ENCODE measurements at places on chromosomes 12 and 14. TPM values are rescaled to one million over a fixed set of nuclear protein-coding genes. Genes with fewer than 3 reads are reported as not detected.

GRCh38 chr12:40056373-40056772 lies 49.5 kb downstream of the SLC2A13 start:
- DNase-seq: no peak

DNA sequence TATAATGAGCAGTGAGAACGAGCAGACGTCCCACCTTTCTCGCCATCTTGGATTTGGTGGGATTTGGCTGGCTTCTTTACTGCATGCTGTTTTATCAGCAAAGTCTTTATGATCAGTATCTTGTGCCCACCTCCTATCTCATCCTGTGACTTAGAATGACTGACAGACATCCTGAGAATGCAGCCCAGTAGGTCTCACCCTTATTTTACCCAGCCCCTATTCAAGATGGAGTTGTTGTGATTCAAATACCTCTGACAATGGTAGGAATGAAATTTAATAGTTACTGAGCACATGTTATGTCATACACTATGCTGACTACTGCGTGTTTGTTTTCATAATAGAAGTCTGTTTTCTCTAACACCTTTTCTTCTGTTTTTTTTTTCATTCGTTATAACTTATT lies 1.9 kb downstream of the TMTC3 start:
- no peak for DNase-seq

DNA sequence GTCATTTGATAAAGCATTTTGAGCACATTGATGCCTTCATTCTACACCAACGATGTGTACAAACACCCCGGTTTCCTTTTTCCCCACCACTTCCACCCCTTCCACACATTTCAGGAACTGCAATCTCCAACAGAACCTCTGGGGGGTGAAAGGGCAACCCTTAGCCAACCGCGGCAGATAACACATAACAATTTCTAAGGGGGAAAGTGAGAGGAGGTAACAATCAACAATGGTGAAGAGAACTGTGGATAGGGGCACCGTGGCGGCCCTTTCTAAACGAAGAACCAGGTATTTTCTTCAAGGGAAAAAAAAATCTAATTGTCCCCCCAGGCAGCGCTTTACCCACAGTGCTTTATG lies 1.1 kb downstream of the KITLG start:
- DNase-seq: peak; percentile 52

- DNase-seq: peak; percentile 62
Observed at GRCh38 chr12:113231235-113232088, 10.2 kb downstream of the TPCN1 start.

DNA sequence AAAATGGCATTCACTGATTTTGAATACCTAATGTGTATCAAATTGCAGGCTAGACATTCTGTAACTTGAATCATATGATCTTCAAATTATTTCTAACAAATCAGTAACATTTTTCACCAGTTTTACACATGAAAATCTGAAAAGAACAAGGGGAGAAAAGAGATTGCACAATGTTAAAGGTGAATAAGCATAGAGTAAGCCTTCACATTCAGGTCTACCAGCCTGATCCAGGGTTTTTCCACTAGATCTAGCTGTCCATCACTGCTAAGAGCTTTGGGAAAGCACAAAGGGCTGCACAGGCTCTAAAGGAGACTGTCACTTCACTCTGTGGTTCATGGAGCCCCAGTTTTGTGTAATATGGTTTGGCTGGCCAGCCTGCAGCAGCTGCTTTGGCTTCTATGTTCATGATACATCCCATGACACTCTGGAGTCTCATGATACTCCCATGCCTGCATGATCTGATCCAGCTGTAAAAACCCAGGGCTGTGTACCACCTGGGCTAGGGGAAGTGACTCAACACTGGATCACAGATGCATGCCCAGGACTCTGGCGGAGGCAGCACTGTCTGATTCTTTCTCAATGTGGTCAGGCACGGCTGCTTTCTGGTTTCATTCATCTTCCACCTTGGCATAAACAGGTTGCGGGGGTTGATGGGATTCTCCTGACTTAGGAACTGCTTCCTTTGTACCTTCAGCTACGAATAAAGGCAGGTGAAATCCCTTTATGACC lies 859.7 kb downstream of the GALC start:
- DNase-seq: peak; percentile 100

DNA sequence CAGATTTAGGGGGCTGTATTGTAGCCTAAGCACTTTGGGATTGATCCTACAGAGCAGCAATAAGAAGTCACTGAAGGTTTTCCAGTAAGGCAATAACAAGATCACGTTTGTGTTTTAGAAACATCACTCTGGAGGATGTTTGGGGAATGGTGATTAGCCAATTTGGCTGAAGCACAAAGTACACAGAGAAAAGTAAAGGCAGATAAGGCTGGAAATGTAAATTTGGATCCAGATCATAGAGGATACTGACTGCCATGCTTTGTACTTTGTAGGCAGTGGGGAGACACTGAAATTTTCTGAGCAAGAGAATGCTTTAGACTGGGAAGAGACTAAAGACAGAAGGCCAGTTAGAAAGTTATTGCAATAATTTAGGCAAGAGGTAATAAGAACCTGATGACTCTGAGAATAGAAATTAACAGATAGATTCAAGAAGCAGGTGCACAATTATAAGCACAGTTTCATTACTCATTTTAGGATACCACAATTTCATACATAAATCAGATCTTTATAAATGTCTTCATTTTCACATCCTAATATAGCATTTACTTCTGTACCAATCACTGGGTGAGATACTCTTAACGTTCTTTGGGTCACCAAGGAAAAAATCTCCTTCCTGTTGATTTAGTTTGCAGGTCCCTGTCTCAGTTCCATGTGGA lies 314.5 kb upstream of the GARIN6 start:
- DNase-seq: no peak

GRCh38 chr12:10067264-10067663 lies 31.5 kb downstream of the CLEC1A start:
- no peak for DNase-seq

- no peak for DNase-seq
Observed at GRCh38 chr12:105945880-105946279, 192.9 kb downstream of the NUAK1 start.

DNA sequence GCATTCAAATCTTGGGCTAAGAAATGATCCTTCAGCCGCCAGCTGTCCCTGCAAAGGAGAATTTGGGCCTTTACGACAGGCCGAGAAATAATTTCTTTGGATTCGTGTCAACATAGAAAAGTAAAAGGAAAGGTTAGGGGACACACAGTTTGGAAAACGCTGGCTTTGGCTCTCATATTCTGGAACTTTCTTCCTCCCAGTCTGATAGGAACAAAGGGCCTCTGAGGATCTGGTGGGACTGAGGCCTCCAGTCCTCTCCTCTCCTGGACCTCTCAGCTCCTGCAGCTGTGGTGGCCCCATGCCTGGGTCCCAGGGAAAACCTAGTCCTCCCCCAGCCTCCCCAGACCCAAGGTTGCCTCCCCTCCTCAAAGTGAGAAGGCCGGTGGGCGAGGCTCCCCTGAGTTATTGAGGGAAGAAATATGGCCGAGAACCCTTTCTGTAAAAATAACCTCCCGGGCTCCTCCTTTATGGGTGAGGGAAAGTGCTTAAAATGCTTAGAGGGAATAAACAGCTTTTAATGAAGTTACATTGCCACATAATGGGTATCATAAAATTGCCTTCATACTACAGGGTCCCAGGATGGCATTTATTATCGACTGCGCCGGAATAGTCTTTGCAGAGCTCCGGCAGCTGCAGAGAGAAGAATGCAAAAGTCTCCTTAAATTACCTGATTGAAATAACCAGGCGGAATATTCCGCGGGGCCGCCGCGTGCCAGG lies 188.3 kb downstream of the PHETA1 start:
- no peak for DNase-seq

DNA sequence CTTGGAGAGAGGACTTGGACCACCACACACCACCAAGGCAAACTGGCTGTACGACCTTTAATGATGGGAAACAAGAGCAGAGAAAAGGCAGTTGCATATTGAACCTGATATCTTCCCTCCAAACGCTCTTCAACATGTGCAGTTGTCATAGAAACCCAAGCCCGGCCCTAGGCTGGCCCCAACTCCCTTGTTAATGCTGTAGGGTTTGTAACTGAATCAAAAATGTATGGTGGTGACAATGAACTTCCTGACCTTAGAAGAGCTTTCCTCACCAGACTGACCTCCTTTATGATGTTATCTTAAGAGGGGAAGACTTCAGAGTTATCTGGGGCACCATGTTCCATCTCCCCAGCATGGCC lies 12.3 kb downstream of the APOLD1 start:
- no peak for DNase-seq

GRCh38 chr12:87270919-87271318 lies 758.3 kb downstream of the C12orf50 start:
- no peak for DNase-seq

DNA sequence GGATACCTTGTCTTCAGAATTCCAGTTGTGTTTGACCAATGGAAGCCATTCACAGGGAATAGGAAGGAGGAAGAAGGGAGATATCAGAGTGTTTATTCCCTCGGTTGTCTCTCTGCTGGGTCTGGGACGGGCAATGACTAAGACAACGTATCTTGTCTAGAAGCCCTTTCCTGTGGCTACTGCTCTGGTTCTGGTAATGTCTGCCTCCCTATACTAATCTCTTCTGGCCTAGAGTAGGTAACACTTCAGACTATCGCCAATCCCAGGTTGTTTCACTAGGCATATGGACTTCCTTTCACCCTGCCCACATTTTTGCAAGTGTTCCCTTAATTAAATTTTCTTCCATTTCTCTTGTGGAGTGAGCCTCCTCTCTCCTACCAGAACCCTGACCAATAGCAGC lies 687.7 kb upstream of the TBX3 start:
- no peak for DNase-seq

GRCh38 chr12:3692616-3693365 lies 60.1 kb downstream of the CRACR2A start:
- no peak for DNase-seq

Gene MYF6
- polyA plus RNA-seq: not detected

Gene HAL
- polyA plus RNA-seq: 0.24 TPM

Gene BICDL1
- 9.8 TPM for polyA plus RNA-seq

Gene RNASE7
- 30.9 TPM for polyA plus RNA-seq
